ENCODE measurements at places on chromosomes 6 and 20. TPM values are rescaled to one million over a fixed set of nuclear protein-coding genes. Genes with fewer than 3 reads are reported as not detected.
A peak's percentile ranks its signal among the peaks of the same experiment; 100 is the strongest.

DNA sequence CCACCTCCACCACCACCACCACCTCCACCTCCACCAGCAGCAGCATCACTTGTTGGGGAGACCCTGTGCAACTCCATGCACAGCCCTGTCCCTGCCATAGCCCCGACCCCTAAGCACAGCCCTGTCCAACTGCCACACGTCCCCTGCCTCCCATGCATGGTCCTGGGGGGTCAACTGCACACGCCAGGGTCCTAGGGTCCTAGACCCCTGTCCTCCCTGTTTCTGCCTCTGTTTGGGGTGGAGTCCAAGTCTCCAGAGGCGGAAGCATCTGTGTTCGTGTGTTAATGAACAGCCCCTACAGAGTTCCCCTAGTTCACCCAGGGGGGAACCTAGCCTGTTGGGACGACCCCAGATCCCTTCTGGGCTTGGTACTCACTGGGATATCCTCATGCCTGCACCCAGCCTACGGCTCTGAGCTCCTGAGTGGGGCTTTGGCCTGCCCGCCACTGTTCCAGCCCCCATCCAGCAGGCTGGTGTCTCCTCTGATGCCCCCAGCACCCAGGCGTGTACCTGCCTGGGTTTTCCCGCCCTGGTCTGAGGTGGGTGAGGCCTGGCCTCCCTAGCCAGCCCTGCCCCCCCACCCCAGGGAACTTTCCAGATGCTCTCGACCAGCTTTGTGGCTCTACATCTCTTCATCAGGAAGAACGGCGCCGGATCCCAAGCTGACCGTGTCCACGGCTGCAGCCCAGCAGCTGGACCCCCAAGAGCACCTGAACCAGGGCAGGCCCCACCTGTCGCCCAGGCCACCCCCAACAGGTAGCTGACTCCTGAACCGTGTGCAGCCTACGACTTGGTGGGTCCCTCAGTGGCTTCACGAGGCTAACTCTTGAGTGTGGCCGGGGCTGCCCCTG is 2.5 kb upstream of the TNFRSF6B start:
- H3K27me3 ChIP-seq, result no peaks in the 10 kb centered on the region
- DNase-seq, result peak; percentile 19
- H3K4me1 ChIP-seq, result peaks cover 73% of the 10 kb centered on the region

The GSTA2 gene
- total RNA-seq, result 2.9 TPM

The LRRC1 gene
- total RNA-seq, result 35.1 TPM

- H3K4me1 ChIP-seq, result no peaks in the 10 kb centered on the region
- no peaks in the 10 kb centered on the region for H3K27me3 ChIP-seq
- no peak overlapping the region for H3K27ac ChIP-seq
These were observed 207.0 kb downstream of the CDC5L start for GRCh38 chr6:44594481-44594880.

- H3K4me3 ChIP-seq, result no peak overlapping the region
- no peak overlapping the region for H3K27ac ChIP-seq
- H3K27me3 ChIP-seq, result no peaks in the 10 kb centered on the region
- DNase-seq, result no peak
- H3K4me1 ChIP-seq, result peaks cover 10% of the 10 kb centered on the region
These were observed 6.2 kb upstream of the RNF217 start for GRCh38 chr6:124956018-124956417.

- H3K4me1 ChIP-seq, result no peaks in the 10 kb centered on the region
- H3K4me3 ChIP-seq, result no peak overlapping the region
- DNase-seq, result no peak
- H3K36me3 ChIP-seq, result no peaks in the 10 kb centered on the region
- H3K27ac ChIP-seq, result no peak overlapping the region
- no peaks in the 10 kb centered on the region for H3K27me3 ChIP-seq
These were observed 13.2 kb upstream of the RSPH3 start for GRCh38 chr6:159013229-159013628.

The CFB gene
- 17.4 TPM for total RNA-seq

GRCh38 chr6:43847741-43848630 is 78.0 kb downstream of the VEGFA start:
- DNase-seq, result no peak
- H3K36me3 ChIP-seq, result no peaks in the 10 kb centered on the region
- H3K27me3 ChIP-seq, result no peaks in the 10 kb centered on the region
- H3K4me1 ChIP-seq, result peaks cover 8% of the 10 kb centered on the region

- no peak overlapping the region for H3K4me3 ChIP-seq
- no peaks in the 10 kb centered on the region for H3K36me3 ChIP-seq
- no peaks in the 10 kb centered on the region for H3K27me3 ChIP-seq
These were observed 2.8 kb upstream of the ASF1A start for GRCh38 chr6:118890997-118891790.

DNA sequence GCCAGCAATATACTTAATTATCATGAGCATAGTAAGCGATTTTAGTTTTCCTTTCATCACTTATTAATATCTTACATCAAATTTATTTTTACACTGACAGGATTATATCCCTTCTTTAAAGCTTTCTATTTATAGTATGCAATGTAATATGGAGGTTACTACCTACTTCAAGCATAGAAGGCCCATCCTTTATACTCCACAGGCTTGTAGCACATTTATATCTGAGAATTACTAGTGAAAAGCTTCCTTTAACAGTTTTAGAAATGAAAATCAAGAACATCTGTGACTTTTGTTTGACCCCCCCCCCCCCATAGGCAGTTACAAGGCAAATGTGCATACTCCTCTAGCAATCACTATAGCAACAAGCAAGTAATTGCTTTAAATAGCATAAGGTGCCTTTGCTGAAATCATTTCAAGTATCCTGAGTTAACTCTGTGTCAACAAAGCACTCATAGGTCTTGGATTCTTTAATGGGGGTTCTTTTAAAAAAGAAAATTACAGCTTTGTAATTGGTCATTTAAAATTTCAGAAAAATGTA is 917.7 kb downstream of the PHF3 start:
- no peaks in the 10 kb centered on the region for H3K27me3 ChIP-seq
- no peaks in the 10 kb centered on the region for H3K4me1 ChIP-seq
- no peak for DNase-seq
- no peaks in the 10 kb centered on the region for H3K36me3 ChIP-seq

The RAB44 gene
- not detected for total RNA-seq
